ENCODE measurements at places on chromosomes 2 and 18.

DNA sequence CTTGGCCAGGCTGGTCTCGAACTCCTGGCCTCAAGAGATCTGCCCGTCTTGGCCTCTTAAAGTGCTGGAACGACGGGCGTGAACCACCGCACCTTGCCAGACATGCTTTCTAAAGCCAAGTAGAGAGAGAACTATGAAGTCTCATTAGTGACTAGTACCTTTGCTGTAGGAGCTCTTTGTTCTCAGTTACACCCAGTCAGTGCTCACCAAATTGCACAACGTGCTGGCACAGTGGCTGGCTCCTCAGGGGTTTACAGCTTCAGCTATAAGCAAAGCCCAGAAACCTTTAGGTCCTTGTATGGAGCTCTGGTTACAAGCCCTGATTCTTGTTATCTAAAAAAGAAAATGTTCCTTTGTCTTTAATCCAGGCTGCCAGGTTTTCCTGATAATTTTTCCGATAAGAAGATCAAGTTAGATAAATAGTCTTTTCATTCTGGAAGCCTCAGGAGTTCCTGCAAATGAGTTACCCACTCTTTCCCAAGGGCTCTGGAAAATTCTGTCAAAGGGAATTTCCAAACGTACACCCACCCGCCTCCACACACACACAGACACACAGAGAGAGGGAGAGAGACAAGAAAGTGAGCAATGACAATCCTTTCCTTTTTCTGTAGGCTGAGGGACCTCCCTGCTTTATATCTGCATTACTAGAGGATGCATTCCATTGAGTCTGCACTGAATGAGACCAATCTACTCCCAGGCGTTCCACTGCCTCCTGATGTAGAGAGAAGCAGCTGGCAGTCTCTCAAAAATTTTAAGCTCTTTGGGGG lies 100.2 kb upstream of the CSRNP3 start:
- H3K36me3 ChIP-seq = no peaks in the 10 kb centered on the region
- H3K27me3 ChIP-seq = no peaks in the 10 kb centered on the region
- no peak overlapping the region for H3K4me3 ChIP-seq

GRCh38 chr2:121856360-121856759 lies 100.9 kb downstream of the TSN start:
- H3K27me3 ChIP-seq = no peaks in the 10 kb centered on the region
- H3K27ac ChIP-seq = no peak overlapping the region
- no peaks in the 10 kb centered on the region for H3K36me3 ChIP-seq
- no peak overlapping the region for H3K4me3 ChIP-seq

DNA sequence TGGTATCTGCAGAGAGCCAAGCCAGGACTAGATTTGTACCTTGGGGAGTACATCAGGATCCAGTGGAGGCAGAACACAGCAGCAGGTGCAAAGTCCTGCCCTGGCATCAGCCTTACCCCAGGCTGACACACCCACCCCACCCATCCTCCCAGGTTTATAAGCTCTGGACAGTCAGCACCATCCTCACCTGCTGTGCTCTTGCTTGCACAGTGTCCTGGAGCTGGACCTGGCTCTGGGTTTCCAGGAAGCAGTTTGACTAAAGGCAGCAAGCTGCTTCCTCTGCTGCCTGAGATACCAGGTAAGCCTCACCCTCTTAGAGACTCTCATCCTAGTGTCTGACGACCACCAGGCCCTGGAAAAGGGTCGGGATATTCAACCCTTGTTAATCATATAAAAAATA lies at the start of gene SULT1C3:
Gene SULT1C3 (plus strand): TSS at position 183 of the 400 bp plus-strand sequence. CDS start 7,227 bp downstream, outside the sequence.
- no peak for DNase-seq
- no peak within 1 kb of the TSS for H3K4me3 ChIP-seq
- H3K27ac ChIP-seq = no peak within 1 kb of the TSS

GRCh38 chr18:5424903-5425664 lies 118.7 kb downstream of the EPB41L3 start:
- H3K27me3 ChIP-seq = peaks cover 26% of the 10 kb centered on the region
- no peaks in the 10 kb centered on the region for H3K4me1 ChIP-seq
- DNase-seq = peak; percentile 49
- H3K36me3 ChIP-seq = no peaks in the 10 kb centered on the region
- H3K4me3 ChIP-seq = no peak overlapping the region

DNA sequence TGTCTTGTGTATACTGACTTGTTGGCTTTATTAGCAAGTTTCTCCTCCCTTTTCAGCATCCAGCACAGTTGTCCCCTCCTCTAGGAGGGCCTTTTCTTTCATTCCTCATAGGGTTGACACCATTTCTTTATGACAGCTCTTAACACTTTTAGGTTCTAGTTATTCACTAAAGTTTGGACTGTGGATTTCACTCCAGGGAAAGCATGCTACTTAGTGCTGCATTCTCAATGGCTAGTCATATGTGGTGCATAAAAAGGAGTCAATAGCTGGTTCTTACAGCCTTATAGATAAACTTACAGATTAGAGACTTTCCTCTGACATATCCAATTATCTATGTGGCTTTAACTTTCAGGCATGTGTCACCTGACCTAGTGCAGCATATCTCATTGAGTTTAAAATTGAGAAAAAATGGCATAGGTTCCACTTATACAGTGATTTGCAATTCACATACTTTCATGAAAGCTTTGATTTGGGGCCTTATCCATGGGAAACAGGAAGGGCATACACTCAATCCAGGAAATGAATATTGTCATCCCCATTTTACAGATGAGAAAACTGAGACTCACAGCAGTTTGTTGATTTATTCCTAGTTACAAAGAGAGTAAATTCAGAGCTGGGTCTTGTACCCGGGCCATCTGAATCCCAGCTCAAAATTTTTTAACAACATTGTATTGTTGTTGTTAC lies 289.7 kb downstream of the LPIN1 start:
- H3K27ac ChIP-seq = no peak overlapping the region
- no peaks in the 10 kb centered on the region for H3K4me1 ChIP-seq
- H3K27me3 ChIP-seq = no peaks in the 10 kb centered on the region

- no peaks in the 10 kb centered on the region for H3K36me3 ChIP-seq
- H3K27ac ChIP-seq = no peak overlapping the region
- peaks cover 5% of the 10 kb centered on the region for H3K27me3 ChIP-seq
Observed at GRCh38 chr18:8326763-8327394, 282.4 kb upstream of the RAB12 start.

GRCh38 chr18:77147418-77147852 lies 14.9 kb upstream of the MBP start:
- H3K27me3 ChIP-seq = no peaks in the 10 kb centered on the region
- no peak overlapping the region for H3K4me3 ChIP-seq

DNA sequence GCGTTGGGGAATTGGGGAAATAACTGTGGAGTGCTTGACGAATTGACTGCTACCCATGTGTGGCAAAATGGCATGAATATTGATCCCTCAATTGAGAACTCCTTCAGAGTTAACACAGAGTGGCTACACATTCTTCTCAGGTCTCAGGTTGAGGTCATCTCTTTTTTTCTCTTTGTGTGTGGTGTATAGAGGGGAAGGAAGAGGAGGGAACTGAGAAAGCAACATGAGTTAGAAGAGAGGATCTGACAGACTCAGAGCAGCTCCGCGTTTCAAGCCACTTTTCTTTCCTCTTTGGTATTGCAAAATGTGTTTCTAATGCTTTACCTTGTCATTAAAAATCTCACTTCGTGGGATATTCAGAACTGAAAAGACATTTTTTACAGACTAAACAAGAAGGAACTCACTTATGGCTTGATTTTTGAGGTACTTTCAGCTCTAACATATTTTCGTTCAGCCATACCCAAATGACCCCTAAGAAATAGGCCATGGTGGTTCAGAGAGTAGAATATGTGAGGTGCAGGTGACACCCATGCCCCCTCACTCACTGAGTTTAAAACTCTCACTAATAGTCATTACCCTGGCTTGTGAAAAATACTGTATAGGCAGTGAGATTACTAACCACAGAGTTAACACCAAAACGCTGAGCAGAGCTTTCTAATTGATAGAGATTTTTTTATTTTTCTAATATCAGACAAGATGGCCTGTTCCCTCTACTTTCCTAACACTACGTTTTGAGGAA lies 22.5 kb downstream of the STAT4 start:
- H3K36me3 ChIP-seq = no peaks in the 10 kb centered on the region
- no peaks in the 10 kb centered on the region for H3K27me3 ChIP-seq
- no peak overlapping the region for H3K4me3 ChIP-seq
- no peak overlapping the region for H3K27ac ChIP-seq
- DNase-seq = no peak

- no peaks in the 10 kb centered on the region for H3K36me3 ChIP-seq
- H3K27ac ChIP-seq = no peak overlapping the region
- H3K27me3 ChIP-seq = no peaks in the 10 kb centered on the region
- no peak for DNase-seq
Observed at GRCh38 chr2:220940646-220941045, 631.5 kb downstream of the EPHA4 start.

- no peak overlapping the region for H3K4me3 ChIP-seq
- no peak for DNase-seq
- H3K4me1 ChIP-seq = no peaks in the 10 kb centered on the region
- no peak overlapping the region for H3K27ac ChIP-seq
- H3K36me3 ChIP-seq = no peaks in the 10 kb centered on the region
Observed at GRCh38 chr2:129906861-129907235, 72.6 kb upstream of the RAB6C start.

All from A673 (cell line).